ENCODE measurements at places on chromosomes 7 and 10.

DNA sequence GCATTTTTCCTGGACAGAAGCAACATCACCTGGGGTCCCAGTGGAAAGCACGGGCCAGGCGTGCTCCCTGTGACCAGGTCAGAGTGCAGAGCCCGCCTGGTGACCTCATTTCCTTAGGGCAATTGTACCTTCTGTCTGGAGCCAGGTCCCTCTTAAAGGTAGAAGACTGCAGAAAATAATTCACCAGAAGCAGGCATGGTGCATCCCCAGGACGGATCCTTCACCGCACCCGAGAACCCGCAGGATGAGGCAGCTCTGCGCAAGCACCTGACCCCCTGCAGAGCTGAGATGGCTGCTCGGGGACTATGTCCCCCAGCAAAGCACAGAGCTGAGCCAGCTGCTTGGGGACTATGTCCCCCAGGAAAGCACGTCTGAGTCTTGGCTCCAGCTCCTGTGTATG is 557.6 kb downstream of the PTPRN2 start:
- DNase-seq: no peak

- DNase-seq: no peak
Observed at GRCh38 chr7:36994456-36995112, 270.3 kb upstream of the AOAH start.

- no peak for DNase-seq
Observed at GRCh38 chr10:2874963-2875362, 192.4 kb upstream of the PFKP start.

GRCh38 chr7:2675256-2675764 is 12.7 kb upstream of the AMZ1 start:
- no peak for DNase-seq

GRCh38 chr7:14487701-14488395 is 414.7 kb downstream of the DGKB start:
- no peak for DNase-seq

- DNase-seq: no peak
Observed at GRCh38 chr10:113073549-113074189, 123.6 kb downstream of the TCF7L2 start.

- no peak for DNase-seq
Observed at GRCh38 chr7:133185512-133185911, 67.4 kb upstream of the EXOC4 start.
